HS-5 (cell line): ENCODE measurements at places on chromosomes 16 and 17.

DNA sequence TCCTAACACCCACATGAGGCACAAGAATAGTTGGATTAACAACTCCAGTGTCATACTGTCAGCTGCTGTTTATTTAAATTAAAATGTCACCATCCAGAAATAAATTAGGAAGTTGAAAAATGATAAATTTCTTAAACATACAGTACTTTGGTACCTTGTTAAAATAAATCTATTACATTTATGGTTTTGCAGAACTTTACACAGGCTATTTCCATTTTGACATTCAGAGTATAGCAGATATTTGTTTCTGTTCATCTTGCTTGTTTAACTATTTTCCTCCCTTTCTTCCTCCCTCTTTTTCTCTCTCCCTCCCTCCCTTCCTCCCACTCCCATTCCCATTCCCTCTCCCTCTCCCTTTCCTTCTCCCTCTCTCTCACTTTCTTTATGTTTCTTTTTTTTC lies 310.1 kb downstream of the CDH8 start:
- no peak for DNase-seq

- DNase-seq = no peak
Observed at GRCh38 chr17:78706271-78706915, 75.7 kb downstream of the CYTH1 start.

DNA sequence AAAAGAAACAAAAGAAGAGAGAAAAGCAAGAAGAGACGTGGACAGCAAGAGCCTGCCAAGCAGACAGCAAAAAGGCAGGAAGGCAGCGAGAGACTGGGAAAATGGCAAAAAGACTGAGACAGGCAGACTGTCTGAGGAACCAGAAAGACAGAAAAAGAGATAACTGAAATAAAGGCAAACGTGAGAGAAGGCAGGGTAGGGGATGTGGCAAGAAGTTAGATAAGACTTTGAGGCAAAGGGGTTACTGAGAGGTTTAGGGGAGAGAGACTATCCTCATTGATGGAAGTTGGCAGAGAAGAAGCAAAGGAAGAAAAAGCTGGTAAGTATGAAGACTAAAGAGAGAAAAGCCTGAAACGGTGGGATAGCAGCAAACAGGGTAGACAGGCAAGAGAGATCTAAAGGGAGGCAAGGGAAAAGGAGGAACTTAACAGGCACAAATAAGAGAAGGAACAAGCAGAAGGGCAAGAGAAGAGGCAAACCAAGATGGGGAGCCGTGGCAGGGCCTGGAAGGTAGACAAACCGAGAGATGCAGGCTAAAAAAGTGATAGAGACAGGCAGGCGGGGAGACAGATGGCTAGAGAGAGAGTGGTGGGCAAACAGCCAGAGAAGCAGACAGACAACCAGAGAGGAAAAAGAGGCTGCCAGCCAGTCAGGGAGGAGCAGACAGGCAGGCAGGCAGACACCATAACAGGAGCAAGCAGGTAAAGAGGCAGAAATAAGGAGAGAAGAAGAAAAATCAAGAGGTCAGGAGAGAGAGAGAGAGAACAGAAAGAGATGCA lies 7.1 kb upstream of the CHD3 start:
- DNase-seq = no peak

DNA sequence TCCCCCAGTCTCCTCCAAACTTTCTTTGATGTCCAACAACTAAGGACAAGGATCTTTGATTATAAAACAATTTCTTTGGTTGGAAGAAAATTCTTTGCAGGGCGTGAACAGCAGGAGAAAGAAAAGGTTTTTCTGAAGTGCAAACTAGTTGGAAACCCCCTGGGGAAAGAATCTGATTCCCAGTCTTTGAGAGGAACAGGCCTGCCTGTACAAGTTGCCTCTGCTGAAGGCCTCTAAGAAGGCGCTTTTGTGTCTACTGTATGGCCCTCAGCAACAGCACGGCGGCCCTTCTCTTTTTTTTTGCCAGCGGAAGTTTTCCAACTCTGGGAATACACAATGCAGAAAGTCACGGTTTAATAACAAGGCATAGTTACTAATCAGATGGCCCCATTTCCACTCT lies 14.0 kb downstream of the RNF43 start:
- no peak for DNase-seq

- no peak for DNase-seq
Observed at GRCh38 chr16:70375636-70376611, 29.2 kb downstream of the DDX19A start.

- no peak for DNase-seq
Observed at GRCh38 chr16:86338403-86339115, 171.8 kb upstream of the FOXF1 start.

- no peak for DNase-seq
Observed at GRCh38 chr17:66522591-66523272, 220.3 kb downstream of the PRKCA start.

GRCh38 chr16:30977502-30977901 lies 7.5 kb upstream of the HSD3B7 start:
- no peak for DNase-seq

- no peak for DNase-seq
Observed at GRCh38 chr17:35618628-35619027, 31.5 kb downstream of the AP2B1 start.

- DNase-seq = no peak
Observed at GRCh38 chr16:53632526-53632925, 71.1 kb downstream of the RPGRIP1L start.

DNA sequence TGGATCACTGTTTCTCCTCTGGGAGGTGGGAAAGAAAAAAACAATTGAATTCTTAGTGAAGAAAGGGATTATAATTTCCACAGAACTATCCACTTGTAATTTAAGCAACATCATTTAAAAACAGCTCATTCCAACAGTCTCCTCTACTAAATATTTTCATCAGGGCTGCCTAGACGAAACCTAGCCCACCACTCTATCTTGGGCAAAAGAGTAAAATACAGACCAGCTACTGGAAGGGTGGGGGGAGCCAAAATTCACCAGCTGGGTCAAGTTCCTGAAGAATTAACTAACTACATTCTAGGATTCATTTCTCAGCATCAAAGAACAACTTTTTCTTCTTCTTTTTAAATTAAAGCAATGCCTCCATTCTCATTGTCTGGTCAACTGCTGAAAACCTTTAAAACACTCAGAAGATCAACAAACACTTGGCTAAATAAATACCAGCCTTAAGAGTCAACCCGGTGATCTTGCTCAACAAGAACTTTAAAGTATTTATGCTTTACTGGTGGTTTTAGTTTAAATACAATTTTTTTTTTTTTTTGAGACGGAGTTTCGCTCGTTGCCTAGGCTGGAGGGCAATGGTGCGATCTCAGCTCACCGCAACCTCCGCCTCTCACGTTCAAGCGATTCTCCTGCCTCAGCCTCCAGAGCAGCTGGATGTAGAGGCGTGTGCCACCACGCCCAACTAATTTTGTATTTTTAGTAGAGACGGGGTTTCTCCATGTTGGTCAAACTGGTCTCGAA lies 25.2 kb downstream of the KANSL1 start:
- DNase-seq = peak; percentile 43

DNA sequence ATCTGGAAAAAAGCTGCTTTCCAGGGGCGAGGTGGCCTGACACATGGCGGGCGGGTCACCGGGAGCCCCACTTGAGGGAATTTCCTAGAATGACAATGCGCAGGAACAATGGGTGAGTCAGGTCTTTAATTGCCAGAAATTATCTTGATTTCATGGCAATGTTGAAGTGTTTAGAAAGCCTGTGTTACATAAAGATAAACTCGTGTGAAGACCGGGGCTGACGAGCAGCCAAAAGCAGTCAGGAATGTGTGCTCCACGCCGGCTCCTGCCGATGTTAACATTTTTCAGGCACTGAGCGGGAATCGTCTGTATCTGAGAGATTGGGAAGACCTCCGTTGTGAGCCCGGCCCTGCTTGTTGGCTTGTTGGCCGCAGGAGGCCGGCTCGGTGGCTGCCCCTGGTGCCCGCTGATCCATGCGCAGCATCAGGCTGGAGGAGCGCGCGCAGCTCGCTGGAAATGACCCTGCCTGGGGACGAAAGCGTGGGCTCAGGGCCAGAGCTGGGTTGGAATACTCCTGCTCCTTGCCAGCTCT lies 353.1 kb downstream of the FOXL1 start:
- peak; percentile 26 for DNase-seq

- no peak for DNase-seq
Observed at GRCh38 chr17:46001390-46002310, 2.6 kb downstream of the STH start.

GRCh38 chr16:67163164-67163998 lies 1.2 kb upstream of the HSF4 start:
- DNase-seq = no peak

- no peak for DNase-seq
Observed at GRCh38 chr16:69784586-69784985, 22.5 kb downstream of the WWP2 start.

DNA sequence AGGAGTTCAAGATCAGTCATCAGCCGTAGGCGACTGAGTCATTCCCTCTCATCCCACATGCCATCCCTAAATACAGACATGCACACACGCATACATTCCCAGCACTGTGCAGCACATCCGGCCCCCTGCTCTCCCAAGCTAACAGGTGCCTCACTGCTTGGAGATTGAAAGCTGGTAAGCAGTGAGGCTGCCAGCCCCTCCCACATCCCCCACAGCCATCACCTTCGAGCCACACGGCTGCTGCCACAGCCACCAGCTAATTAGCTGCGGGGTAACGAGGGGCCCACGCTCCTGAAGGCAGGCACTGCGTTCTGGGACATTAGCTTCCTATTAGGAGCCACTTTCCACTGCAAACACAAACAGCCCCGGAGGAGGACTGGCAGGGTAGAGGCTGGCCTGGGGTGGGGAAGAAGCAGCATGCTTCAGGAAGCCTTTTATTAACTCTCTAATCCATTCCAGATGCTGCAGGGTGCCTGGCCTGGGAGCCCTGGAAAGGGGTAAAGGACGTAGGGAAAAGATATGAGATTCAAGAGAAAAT lies 179.6 kb downstream of the CCT6B start:
- no peak for DNase-seq

DNA sequence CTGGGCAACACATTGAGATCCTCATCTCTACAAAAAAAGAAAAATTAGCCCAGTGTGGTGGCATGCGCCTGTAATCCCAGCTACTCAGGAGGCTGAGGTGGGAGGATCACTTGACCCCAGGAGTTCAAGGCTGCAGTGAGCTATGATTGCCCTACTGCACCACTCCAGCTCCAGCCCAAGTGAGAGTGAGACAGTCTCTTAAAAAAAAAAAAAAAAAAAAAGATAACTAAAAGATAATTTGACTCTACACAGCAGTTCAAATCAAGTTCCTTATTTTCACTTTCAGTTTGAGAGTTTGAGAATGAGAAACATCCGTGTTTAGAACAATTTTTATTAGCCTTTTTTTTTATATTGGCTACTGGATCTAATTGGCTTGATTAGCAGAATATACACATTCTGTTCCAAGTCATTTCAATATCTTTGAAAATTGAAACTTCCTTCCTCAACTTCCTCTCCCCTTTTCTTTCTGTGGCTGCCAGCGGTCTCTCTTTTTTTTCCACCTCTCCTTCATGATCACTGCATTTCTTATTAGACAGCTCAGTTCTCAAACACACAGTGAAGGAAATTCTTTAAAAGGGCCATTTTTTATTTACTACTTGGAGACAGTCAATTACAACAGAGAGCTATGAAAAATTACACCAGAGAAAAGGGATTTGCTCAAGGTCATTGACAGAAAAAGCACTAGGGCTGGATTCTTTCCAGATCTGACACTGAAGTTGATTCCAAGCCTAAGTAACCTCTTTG lies 4.5 kb upstream of the ACSF2 start:
- no peak for DNase-seq

GRCh38 chr17:33657181-33657580 lies 364.1 kb upstream of the ASIC2 start:
- no peak for DNase-seq

DNA sequence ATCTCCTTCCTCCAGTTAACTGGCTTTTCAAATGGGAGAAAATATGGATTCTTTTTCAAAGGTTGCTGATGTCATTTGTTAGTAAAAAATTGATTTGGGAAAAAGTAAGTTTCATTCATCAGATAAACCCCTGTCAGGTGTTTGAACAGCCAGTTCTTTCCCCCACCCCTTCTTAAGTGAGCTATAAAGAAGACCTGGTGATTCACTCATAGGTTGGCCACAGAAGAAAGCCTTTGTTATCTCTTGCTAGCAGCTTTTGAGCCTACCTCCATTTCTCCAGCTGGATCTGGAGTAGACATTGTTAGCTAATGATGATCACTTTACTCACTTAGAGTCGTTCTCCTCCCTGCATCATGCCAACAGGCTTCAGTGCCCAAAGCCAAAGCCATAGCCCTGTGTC lies 63.0 kb downstream of the NLK start:
- no peak for DNase-seq

- DNase-seq = no peak
Observed at GRCh38 chr16:83806036-83806435, 1.7 kb upstream of the HSBP1 start.

DNA sequence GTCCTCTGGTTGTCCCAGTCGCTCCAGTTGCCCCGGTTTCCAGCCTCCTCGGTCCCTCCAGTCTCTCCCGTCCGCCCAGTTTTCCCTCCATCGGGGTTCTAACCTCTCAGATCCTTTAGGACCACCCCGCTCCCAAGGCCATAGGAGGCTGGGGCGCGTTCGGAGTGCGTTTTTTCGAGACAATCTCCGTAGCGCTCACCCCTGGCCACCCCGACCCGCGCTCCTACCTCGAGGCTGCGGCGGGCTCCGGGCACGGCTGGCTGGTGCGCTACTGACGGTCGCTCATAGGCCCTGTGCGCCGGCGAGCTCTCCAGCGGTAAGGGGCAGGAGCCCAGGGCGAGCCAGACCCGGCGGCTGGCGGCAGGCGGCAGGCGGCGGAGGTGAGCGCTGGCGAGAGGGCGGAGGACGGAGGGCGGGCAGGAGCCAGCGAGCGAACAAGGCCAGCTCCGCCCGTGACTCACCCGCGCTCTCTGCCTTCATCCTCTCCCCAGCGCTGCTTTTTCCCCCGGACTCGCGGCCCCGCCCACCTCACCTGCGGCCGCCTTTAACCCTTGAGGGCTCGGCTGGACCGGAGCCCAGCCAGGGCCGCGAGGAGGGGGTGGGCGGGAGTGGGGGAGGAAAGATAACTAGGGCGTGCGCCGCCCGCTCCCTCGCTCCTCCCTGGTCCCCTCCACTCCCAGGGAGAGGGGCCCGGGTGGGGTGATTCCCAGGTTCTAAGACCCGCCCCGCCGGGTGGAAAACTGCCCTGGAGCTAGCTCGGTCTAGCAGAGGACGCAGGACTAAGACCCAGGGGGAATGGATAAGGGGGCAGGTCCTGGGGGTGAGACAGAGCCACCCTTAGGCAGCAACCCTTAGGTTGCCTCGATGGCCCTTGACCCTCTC lies at the start of gene SP6:
TSS of gene SP6 (minus strand) at position 472 of the 882 bp plus-strand sequence. CDS start 2,734 bp downstream, outside the sequence.
- peak; percentile 25 for DNase-seq

GRCh38 chr16:66484453-66485213 lies 57.5 kb downstream of the BEAN1 start:
- no peak for DNase-seq

DNA sequence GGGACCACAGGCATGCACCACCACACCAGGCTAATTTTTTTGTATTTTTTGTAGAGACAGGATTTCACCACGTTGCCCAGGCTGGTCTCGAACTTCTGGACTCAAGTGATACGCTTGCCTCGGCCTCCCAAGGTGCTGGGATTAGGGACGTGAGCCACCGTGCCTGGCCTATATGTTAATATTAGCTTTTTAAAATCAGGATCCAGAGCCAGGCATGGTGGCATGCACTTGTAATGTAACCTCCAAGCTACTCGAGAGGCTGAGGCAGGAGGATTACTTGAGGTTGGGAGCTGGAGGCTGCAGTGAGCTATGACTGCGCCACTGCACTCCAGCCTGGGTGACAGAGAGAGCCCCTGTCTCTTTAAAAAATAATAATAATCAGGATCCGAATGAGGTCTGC lies 8.5 kb upstream of the ADCY7 start:
- no peak for DNase-seq

GRCh38 chr17:78130437-78131101 lies at the start of gene TMC8:
TSS of gene TMC8 (plus strand) at chr17:78130771. CDS start at chr17:78131589, 818 bp downstream.
- DNase-seq = no peak

- DNase-seq = no peak
Observed at GRCh38 chr16:15961571-15962090, 12.2 kb downstream of the ABCC1 start.
